ENCODE measurements at places on chromosomes 6 and 20. TPM values are rescaled to one million over a fixed set of nuclear protein-coding genes. Genes with fewer than 3 reads are reported as not detected.

- DNase-seq = no peak
Observed at GRCh38 chr20:36344517-36345132, 38.5 kb downstream of the DLGAP4 start.

DNA sequence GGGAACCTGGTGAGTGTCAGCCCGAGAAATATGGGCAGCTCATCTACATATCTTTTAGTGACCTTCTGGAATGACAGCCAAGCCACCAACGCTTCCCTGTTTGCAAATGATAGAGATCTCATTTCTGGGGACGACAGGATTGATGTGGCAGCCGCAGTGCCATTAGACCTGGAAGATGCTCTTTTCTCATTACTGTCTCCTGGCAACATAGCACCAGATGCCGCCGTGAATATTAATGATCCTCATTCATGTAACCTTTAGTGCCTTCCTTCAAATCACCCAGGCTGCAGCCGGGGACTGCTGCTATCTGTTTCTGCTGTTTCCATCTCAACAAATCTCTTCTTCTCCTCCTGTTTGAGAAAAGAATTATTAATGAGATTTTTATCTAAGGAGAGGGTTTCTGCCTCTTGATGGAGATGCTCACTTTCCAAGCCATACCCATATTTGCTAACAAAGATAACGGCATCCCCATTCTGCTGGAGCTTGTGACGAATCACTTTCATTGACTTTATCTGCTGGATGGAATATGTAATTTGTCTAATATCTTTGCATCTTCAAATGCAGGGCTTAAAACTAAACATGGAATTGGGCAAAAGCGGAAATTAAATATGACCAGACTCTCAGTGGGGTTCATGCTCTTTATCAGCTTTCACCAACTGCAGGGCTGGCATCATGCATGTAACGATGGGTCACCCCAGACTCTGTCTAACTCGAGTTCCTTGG lies 74.8 kb upstream of the KIF16B start:
- DNase-seq = no peak

GRCh38 chr6:159935633-159936032 lies 33.2 kb upstream of the IGF2R start:
- DNase-seq = no peak

Gene PLCB1
- polyA plus RNA-seq = 13.5 TPM

Gene SRMS
- polyA plus RNA-seq = not detected

Gene NRN1
- 1.0 TPM for polyA plus RNA-seq

- no peak for DNase-seq
Observed at GRCh38 chr20:46827718-46828458, 66.8 kb upstream of the EYA2 start.

DNA sequence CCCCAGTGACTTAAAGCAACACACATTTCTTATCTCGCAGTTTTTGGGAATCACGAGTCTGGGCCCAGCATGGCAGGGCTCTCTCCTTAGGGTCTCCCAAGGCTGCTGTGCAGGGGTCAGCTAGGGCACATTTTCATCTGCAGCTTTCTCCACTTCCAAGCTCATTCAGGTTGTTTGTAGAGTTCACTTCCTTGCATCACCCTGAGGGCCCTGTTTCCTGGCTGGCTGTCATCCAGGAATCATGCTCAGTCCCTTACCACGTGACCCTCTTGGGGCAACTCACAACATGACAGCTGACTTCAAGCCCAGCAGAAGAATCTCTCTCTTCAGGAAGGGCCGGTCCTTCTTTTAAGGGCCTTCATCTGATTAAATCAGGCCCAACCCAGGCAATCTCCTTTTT lies 21.3 kb downstream of the SNAP25 start:
- no peak for DNase-seq

- no peak for DNase-seq
Observed at GRCh38 chr6:21264288-21265033, 329.1 kb upstream of the SOX4 start.

DNA sequence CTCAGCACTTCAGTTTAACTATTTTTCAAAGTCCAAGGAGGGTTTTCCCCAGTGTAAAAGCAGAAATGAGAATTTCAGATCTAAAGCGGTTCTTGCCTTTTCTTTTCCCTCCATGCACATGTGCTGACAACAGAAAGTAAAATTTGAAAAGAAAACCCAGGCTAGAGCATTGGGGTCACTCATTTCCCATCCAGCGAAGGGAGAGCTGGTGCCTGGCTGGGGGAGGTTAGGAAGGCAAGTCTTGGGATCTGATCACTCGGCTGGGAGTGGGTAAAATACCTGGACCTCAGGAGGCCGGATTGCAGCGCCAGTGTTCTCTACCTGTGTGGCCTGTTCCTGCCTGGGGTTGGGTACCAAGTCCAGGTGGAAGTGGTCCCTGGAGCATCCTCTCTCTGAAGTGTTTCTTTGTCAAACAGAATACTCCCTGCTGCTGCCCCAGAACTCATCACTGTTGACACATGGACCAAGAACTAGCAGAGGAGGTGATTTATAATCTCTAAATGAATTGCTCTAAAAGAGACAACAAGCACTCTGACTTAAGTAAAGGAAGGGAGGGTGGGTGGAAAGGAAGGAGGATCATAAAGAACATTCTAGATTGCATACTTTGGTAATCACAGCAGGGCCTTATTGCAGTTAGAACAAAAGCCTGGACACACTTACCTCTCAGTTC lies 136.0 kb downstream of the MTHFD1L start:
- DNase-seq = no peak

All from BJ (cell line).